ENCODE measurements at places on chromosomes 5 and 9. TPM values are rescaled to one million over a fixed set of nuclear protein-coding genes. Genes with fewer than 3 reads are reported as not detected.

Gene PCDHGB1
- total RNA-seq = 2.4 TPM

- peak; percentile 18 for DNase-seq
- peaks cover 4% of the 10 kb centered on the region for H3K36me3 ChIP-seq
- H3K4me3 ChIP-seq = peak overlapping the region; percentile 31
- H3K4me1 ChIP-seq = peaks cover 12% of the 10 kb centered on the region
- H3K27ac ChIP-seq = peak overlapping the region; percentile 47
These were observed 251.4 kb downstream of the GLIS3 start for GRCh38 chr9:4048441-4048840.

DNA sequence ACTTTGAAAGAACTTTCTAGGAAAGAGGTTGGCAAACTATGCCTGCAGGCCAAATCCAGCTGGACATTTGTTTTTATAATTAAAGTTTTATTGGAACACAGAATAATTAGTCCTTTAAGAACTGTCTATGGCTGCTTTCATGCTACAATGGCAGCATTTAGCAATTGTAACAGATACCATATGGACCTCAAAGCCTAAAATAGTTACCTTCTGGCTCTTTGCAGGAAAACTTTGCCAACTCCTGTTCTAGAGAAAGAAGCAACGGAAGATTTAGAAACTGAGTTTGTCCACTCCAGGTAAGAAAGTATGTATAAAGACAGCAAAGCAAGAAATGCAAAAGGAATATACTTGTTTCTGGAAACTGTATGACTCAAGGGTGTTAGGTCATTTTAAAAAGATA, 281.7 kb upstream of the TRPM3 start:
- H3K27me3 ChIP-seq = no peaks in the 10 kb centered on the region
- no peaks in the 10 kb centered on the region for H3K4me1 ChIP-seq
- no peak overlapping the region for H3K27ac ChIP-seq
- DNase-seq = no peak

- H3K4me3 ChIP-seq = no peak overlapping the region
- H3K27ac ChIP-seq = no peak overlapping the region
- H3K4me1 ChIP-seq = no peaks in the 10 kb centered on the region
- DNase-seq = no peak
These were observed 31.0 kb upstream of the ANKRD34B start for GRCh38 chr5:80600943-80601693.

Gene FBP1
- not detected for total RNA-seq

Gene PDE6A
- total RNA-seq = not detected

GRCh38 chr5:161372682-161373344, 173.7 kb downstream of the GABRB2 start:
- H3K4me3 ChIP-seq = no peak overlapping the region
- H3K27ac ChIP-seq = no peak overlapping the region
- H3K36me3 ChIP-seq = no peaks in the 10 kb centered on the region
- DNase-seq = no peak

GRCh38 chr5:69013481-69013880, 80.3 kb upstream of the SLC30A5 start:
- H3K36me3 ChIP-seq = no peaks in the 10 kb centered on the region
- no peak for DNase-seq
- no peak overlapping the region for H3K4me3 ChIP-seq
- H3K4me1 ChIP-seq = no peaks in the 10 kb centered on the region
- peaks cover 10% of the 10 kb centered on the region for H3K27me3 ChIP-seq
- H3K27ac ChIP-seq = no peak overlapping the region

Gene GDNF
- total RNA-seq = 8.2 TPM

DNA sequence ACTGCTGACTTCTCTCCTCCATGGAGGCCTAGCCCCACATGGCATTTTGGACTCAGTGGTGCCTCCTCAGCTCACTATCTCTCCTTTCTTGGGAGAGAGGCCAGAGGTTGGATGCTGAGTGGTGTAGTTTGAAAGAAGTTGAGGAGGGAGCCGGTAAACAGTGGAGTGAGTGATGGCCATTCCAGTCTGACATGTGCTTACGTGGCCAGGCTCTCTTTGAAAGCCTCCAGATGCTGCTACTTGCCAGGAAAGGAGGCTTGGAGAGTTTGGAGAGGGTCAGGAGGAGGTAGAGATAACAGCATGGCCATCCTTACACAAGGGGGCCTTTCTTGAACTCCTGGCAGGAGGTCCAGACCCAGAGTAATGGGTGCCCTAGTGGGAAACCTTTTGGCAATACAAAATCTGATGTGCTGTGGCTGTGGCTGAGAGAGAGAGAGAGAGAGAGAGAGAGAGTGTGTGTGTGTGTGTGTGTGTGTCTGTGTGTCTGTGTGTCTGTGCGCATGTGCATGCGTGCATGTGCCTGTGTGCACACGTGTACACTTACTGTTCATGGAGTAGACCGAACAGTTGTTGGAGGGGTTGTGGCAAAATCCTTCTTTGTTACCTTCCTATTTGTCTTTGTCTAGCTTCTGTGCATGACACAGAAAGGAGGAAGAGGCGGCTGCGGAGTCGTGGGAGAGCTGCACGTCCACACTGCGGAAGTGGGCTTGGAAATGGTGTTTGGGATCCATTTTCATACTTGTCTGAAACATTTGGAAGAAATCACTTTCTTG, 37.8 kb downstream of the RALGPS1 start:
- no peak overlapping the region for H3K27ac ChIP-seq
- no peak overlapping the region for H3K4me3 ChIP-seq
- H3K4me1 ChIP-seq = peaks cover 13% of the 10 kb centered on the region

DNA sequence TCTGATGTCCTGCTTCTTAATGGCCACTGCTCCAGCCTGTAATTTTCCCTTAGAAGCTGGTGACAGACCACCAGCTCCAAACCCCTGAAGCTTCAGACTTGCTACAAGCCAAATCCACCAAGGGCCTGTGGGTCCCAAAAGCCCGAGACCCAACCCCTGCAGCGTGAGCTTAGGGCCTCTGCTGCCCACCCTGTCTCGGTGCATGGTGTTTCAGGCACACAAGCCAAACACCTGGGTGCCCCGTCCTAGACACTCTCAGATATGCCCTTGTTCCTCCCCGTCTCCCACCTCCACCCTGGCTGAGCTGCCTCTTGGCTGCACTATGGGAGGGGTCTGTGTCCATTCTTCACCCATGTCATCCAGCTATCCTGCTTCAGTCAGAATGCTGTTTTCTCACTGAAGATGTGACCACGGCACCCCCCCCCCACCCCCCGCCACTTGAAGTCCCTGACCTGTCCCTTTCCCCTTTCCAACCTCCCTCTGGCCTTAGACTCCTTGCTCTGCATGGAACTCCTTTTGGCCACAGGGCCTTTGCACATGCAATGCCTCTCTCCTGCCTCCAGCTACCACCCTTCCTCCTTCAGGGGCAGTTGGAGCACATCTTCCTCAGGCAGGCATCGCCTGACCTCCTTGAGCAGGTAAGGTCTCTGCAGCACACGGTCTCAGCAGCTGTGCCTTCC, 55.8 kb downstream of the ZNF354C start:
- H3K4me1 ChIP-seq = no peaks in the 10 kb centered on the region
- H3K36me3 ChIP-seq = peaks cover 60% of the 10 kb centered on the region
- H3K27ac ChIP-seq = no peak overlapping the region
- no peak for DNase-seq

Gene MAP1B
- 240 TPM for total RNA-seq

- H3K4me3 ChIP-seq = no peak overlapping the region
- no peak for DNase-seq
These were observed 637.2 kb upstream of the DMAC1 start for GRCh38 chr9:8436786-8437185.

Gene ADAMTS19
- total RNA-seq = not detected

Gene ROR2
- not detected for total RNA-seq

- H3K27ac ChIP-seq = no peak overlapping the region
- H3K4me3 ChIP-seq = no peak overlapping the region
- H3K4me1 ChIP-seq = peaks cover 5% of the 10 kb centered on the region
These were observed 48.1 kb downstream of the PAX5 start for GRCh38 chr9:36985769-36986467.

Gene SLC27A6
- total RNA-seq = not detected

- H3K4me3 ChIP-seq = no peak overlapping the region
- H3K27ac ChIP-seq = no peak overlapping the region
- peaks cover 28% of the 10 kb centered on the region for H3K4me1 ChIP-seq
- DNase-seq = no peak
- H3K36me3 ChIP-seq = peaks cover 5% of the 10 kb centered on the region
These were observed 85.3 kb downstream of the TTC39B start for GRCh38 chr9:15221746-15222145.
